ENCODE measurements at places on chromosomes 7 and 10.

DNA sequence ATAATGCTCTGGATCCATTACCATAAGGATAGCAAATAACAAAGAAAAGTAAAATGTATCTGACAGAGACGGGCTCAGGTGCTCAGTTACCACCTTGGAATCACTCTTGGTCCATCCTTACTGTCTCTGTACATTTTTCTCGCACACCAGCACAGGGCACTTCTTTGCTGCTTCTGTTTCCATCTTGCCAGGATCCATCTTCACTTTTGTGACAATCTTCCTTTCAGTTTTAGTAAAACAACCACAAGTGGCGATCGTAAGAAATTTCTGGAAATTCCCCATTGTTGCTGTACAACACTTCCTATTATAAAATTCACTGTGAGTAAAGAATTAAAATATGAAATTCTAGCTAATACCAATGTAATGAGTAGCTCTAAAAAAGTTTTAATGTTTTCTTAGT is 695.5 kb downstream of the GRM8 start:
- DNase-seq = no peak

GRCh38 chr10:8055420-8056349 is 1.2 kb downstream of the GATA3 start:
- DNase-seq = peak; percentile 43

DNA sequence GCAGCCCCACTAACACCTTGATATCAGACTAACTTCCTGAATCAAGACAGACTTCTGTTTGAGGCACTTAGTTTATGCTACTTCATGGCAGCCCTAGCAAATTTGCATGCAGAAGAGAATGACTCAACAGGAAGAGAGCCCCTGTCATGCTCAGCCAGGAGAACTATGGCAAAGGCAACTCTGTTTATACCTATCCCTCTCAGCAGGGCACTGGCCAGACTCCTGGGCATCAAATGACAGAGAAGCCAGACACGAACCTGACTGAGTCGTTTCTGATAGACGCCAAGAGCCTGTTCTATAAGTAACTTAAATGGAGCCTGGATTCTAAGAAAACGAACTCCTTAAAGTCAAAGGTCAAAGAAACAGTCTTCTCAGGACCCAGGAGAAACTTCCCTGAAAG is 50.9 kb upstream of the UNC5B start:
- no peak for DNase-seq

DNA sequence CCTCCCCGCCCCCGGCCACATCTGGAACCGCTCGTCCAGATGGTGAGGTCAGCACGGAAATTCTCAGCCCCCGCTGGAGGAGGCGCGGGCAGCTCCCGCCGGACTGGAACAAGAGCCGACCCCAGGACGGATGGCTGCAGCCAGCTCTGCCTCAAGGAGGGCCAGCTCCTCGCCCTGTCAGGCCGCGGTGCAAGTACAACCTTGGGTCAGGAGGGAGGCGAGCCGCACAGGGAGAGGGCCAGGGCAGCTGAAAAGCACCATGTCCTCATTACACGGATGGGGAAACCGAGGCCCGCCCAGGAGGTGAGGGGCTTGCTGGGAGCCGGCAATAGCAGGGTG is 3.8 kb upstream of the GRIFIN start:
- DNase-seq = no peak

- no peak for DNase-seq
These were observed 25.2 kb downstream of the PALD1 start for GRCh38 chr10:70503776-70504175.

DNA sequence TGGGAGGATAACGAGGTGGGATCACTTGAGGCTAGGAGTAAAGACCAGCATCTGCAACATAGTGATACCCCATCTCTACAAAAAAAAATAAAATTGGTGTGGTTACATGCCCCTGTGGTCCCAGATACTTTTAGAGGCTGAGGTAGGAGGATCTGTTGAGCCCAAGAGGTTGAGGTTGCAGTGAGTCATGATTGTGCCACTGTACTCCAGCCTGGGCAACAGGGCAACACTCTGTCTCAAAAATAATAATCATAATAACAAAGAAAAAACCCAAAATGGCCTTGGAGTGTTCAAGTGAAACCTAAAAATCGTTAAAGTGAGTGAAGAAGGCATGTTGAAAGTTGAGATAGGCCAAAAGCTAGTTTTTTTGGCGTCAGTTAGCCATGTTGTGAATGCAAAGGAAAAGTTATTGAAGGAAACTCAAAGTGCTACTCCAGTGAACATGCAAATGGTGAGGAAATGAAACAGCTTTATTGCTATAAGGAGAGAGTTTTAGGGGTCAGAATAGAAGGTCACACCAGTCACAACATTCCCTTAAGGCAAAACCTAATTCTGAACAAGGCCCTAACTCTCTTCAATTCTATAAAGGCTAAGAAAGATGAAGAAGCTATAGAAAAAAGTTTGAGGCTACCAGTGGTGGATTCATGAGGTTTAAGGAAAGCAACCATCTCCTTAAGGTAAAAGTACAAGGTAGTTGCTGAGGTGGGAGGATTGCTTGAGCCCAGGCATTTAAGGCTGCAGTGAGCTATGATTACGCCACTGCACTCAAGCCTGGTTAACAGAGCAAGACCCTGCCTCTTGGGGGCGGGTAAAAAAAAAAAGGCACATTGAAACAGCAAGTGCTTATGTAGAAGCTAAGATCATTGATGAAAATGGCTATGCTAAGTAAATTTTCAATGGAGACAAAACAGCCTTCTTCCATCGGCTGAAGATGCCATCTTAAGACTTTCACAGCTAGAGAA is 45.4 kb upstream of the STOX1 start:
- no peak for DNase-seq

- no peak for DNase-seq
These were observed 69.6 kb upstream of the VWC2 start for GRCh38 chr7:49703881-49704280.

DNA sequence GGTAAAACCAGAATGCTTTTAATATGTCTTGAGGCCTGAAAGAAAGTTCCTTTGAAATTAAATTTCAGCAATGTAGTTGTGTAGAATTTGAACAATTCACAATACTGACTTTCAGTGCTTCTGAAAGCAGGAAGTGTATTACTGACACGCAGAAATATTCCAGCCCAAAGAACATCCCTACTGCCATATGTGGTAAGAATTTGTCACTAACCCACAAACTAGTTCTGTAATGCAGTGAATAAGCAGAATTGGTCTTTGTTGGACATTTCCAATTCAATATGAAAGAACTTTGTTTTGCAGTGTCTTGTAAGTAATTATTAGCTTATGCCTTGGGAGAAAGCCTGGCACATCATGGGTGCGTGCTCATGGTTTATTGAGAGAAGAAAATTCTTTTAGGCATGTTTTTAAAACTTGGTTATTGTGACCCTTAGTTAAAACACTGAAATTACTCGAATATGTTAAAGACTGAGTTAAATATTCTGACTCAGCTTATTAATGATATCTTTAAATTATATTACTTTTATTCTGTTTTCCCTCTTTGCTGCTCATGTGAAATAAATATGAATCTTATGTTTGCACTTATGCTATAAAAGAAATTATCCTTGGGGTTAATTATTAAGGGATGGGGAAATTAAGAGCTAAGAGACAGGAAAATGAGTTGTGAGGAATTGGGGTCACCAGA is 33.4 kb downstream of the PTPN12 start:
- DNase-seq = no peak

DNA sequence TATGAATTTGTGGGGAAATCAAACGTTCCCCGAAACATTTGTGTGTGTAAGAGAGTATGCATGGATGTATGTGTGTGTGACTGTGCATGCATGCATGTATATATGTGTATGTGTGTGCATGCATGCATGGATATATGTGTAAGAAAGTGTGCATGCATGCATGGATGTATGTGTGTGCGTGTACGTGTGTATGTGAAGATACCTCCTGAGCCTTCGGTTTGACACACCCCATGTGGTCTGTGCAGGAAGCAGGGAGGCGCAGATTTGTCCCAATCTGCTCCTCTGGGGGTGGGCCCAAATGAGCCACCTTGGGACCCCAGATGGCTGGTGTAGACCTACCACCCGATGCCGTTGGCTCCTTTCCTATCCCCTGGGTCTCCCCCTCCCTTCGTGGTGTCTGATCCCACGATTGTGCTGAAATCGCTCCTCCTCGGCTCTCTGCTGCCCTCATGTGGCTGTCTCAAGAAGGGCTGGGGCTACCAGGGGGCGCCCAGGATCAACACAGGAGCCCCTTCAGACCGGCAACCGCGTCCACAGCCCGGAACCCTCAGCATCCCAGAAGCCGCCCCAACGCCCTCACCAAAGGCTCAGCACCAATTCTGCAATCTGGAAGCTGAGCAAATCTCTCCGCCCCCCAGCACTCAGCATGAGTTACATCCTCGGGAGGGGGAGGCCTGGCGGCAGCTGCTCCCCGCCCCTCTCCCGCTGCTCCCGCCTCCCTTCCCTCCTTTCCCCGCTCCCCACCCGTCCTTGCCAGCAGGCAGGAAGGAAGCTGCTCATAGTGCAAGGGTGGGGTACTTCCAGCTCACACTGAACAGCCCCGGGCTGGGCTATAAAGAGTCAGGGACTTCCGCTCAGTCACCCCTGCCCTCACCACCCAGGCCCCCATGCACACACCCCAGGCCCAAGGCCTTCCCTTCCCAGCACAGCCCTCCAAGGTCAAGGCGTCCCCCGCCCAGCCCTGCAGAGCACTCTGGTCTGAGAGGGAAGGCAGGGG is 2.3 kb upstream of the NOS3 start:
- DNase-seq = peak; percentile 67

DNA sequence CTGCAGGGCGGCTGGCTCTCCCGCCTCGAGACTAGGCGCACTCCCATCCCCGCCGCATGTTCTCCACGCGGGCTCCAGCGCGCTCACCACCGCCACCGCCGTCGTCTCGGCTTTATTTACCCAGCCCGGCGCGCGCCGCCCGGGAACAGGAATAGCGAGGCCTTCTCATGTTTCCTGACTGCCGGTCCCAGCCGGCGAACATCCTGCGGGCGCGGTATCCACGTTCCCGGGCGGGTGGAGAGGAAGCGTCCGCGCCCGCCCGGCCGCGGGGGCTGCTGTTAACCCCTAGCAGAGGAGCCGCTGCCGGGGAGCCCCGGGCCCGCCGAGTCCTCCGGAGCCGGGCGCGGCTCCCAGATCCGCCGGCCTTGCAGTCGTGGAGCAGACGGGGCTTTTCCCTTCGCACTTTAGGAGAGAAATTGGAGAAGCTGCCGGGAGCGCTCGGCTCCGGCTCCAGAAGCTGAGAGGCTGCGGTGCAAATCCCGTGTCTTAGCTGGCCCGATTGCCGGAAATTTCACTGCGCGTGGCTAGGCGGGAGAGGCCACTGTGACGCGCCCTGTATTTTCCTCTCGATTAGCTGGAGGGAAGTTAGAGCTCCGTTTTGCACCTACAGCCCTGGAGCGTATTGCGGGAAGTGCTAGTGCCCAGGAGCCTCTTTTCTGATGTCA is at the start of gene MKX:
TSS of gene MKX (minus strand) at position 88 of the 665 bp plus-strand sequence. CDS start 2,404 bp downstream, outside the sequence.
- peak; percentile 48 for DNase-seq

GRCh38 chr10:25811052-25811685 is 122.9 kb upstream of the MYO3A start:
- DNase-seq = no peak

DNA sequence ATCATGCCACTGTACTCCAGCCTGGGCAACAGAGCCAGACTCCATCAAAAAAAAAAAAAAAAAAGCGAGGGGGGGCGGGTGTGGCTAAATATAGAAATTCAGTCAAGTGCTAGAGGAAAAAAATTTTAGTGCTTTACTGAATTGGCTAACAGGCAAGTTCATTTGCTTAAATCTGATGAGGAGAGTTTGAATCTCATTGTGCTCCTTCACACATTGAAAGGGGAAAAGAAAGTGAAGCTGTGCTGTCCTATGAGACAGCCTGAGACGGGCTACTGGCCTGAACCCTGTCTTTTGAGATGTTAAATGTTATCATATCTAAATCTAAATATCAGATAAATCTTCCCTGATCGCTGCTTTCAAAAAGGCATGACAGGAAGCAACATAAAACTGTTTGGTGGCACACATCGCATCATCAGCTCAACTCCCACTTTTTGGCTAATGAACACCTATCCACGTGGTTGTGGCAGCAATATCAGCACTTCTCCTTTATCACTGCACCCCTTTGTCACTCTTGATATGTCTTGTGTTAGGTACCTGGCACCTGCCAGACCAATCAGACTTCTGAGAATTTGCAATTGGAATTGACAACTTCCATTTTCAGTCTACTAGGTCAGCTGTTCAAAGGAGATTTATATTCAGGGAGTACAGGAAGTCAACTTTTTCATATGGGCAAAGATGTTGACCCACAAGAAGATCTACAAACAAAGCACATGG is 14.0 kb upstream of the IFIT1B start:
- DNase-seq = no peak

DNA sequence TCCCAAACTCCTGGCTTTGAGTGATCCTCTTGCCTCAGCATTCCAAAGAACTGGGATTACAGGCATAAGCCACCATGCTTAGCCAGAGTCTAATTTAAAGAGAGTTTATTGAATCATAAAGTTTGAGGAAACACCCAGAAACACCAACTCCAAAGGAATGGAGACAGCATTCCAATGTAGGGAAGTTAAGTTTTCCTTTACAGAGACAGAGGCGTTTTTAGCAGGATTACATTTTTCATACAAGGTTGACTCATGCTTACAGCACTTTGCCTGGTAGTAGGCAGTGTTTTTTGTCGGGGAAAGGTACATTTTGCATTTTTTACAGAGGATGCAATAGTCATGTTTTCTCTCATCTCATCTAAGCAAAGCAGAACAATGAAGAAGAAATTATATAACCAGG is 18.9 kb upstream of the OPN4 start:
- DNase-seq = no peak

GRCh38 chr10:104273899-104274575 is 5.1 kb downstream of the GSTO2 start:
- no peak for DNase-seq

- no peak for DNase-seq
These were observed 51.5 kb upstream of the DLX6 start for GRCh38 chr7:96953676-96954513.

DNA sequence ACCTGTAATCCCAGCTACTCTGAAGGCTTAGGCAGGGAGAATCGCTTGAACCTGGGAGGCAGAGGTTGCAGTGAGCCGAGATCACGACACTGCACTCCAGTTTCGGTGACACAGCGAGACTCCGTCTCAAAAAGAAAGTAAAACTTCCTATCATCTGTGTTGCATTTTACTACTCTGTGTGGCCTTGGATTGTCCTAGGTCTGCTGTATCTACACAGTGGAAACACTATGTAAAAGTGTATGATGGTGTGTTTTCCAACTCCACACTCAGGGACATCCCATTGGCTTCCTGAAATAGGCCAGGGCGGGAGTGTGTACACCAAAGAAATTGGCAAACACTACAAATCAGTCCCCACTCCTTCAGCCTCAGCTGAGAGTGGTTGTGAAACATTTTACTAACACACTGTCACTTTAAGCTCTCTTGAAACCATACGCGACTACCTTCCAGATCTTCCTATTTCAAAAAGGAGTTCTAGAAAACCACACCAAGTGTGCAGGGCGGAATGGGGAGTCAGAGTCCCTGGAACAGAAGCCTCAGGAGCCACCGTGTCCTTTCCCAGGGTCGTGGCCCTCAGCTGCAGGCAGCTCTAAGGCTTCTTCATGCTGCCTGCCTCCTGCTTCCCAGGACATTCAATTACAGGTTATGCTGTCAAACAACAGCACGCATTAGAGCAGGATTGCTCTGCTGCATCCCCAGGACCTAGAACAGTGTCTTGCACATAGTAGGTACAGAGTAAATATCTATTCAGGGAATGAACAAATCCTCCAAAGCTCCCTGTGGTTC is 275.4 kb downstream of the PARD3 start:
- DNase-seq = no peak

- DNase-seq = no peak
These were observed 56.8 kb downstream of the PPP1R3C start for GRCh38 chr10:91576096-91576545.

Measured in stimulated activated CD4-positive, alpha-beta T cell treated with anti-CD3 and anti-CD28 coated beads, Interleukin-4, amount 100 ng/mL, for 1 hour (primary cell).